Activated CD4-positive, alpha-beta T cell treated with anti-CD3 and anti-CD28 coated beads, Interleukin-2, amount 10 ng/mL, durations not matched to agents 7 days and 5 days (primary cell): ENCODE measurements at places on chromosomes 12 and 14. TPM values are rescaled to one million over a fixed set of nuclear protein-coding genes. Genes with fewer than 3 reads are reported as not detected.

GRCh38 chr12:39752482-39753137, 133.0 kb upstream of the ABCD2 start:
- no peak overlapping the region for H3K27ac ChIP-seq
- no peak for DNase-seq
- H3K27me3 ChIP-seq: no peaks in the 10 kb centered on the region
- H3K4me1 ChIP-seq: no peaks in the 10 kb centered on the region
- H3K36me3 ChIP-seq: no peaks in the 10 kb centered on the region
- no peak overlapping the region for H3K4me3 ChIP-seq

DNA sequence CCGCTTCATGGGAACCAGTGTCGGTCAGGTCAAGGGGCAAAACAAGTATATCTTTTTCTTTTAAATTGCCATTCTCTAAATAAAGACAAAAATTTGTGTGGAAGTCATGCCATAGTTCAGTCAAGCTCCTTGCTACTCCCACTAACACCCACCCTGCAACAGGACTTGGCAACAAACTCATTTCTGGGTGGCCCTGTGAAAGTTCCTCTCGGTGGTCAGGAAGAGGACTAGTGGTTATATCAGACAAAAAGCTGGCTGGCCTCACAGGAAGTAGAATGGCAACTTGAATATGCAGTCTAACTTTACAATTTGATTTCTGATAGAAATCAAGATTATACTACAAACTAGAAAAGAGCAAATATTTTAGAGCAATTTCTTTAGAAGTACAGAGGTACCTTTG, 11.2 kb downstream of the DHRS7 start:
- H3K4me3 ChIP-seq: no peak overlapping the region
- H3K27me3 ChIP-seq: no peaks in the 10 kb centered on the region
- H3K4me1 ChIP-seq: peaks cover 39% of the 10 kb centered on the region

- H3K27ac ChIP-seq: no peak overlapping the region
- DNase-seq: no peak
- H3K4me1 ChIP-seq: no peaks in the 10 kb centered on the region
- H3K4me3 ChIP-seq: no peak overlapping the region
Measured at GRCh38 chr12:49880756-49881414, 22.8 kb downstream of the FAIM2 start.

The STXBP6 gene
- total RNA-seq: not detected

DNA sequence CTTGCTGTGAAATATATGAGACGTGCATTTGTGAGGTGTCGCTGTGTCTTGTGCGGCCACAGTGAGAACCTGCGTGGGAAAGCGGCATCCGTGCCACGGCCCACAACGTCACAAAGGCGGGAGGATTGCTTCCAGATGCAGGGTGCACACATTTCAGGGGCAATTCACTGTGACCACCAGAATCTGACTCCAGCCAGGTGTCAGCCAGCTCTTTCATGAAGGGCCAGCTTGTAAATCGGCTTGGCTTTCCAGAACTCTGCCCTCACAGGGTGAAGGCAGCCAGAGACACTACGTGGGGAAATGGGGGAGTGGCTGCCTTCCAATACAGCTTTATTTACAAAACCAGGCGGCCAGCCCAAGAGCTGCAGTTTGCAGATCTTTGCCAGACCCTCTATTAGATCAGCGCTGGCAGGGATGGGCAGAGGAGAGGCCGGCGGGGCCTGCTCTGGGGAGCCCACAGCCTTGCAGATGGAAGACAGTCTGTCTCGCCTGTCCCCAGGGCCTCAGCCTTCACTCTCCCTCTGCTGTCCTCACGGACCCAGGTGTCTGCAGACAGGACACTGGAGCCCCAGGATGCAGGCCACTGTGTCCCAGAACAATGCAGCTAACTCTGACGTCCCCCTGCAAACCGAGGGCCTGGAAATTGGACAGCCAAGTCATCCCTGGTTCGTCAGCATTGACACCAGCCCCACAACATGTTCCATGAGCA, 53.5 kb downstream of the ADGRD1 start:
- H3K4me1 ChIP-seq: no peaks in the 10 kb centered on the region
- no peaks in the 10 kb centered on the region for H3K27me3 ChIP-seq
- no peaks in the 10 kb centered on the region for H3K36me3 ChIP-seq

The KRT7 gene
- total RNA-seq: 2.5 TPM

DNA sequence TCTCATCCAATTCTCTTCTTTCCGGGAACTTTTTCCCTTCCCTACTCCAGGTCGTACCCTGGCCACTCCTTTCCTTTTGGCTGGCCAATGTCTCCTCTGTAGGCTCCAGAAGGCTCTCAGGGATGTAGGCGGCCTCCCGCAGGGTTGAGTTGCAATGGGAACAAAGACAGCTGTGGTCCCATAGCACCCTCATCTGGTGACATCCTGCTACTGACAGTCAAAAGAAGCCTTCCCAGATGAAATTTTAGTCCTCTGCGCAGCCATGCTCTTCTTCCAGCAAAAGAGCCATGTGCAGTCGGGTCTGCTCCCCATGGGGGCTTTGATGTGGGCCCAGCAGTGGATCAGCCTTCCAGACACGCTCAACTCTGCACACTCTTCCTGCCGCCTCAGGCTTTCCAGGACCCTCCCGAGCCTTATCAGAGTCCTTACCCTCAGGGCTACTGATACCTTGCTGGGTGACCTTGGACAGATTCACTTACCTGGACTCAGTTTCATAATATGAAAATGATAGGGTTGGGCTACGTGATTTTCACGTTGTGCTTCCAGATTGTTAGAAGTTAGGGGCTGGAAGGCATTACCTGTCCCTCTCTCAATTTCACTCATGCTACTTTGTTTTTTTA, 5.5 kb upstream of the CELA1 start:
- H3K36me3 ChIP-seq: peaks cover 10% of the 10 kb centered on the region
- H3K27me3 ChIP-seq: no peaks in the 10 kb centered on the region
- no peak overlapping the region for H3K27ac ChIP-seq
- peak; percentile 60 for DNase-seq
- no peak overlapping the region for H3K4me3 ChIP-seq

- H3K27ac ChIP-seq: no peak overlapping the region
- H3K4me3 ChIP-seq: no peak overlapping the region
- no peaks in the 10 kb centered on the region for H3K27me3 ChIP-seq
- H3K4me1 ChIP-seq: peaks cover 2% of the 10 kb centered on the region
- no peaks in the 10 kb centered on the region for H3K36me3 ChIP-seq
- no peak for DNase-seq
Measured at GRCh38 chr14:31405106-31405505, 15.2 kb downstream of the HEATR5A start.

DNA sequence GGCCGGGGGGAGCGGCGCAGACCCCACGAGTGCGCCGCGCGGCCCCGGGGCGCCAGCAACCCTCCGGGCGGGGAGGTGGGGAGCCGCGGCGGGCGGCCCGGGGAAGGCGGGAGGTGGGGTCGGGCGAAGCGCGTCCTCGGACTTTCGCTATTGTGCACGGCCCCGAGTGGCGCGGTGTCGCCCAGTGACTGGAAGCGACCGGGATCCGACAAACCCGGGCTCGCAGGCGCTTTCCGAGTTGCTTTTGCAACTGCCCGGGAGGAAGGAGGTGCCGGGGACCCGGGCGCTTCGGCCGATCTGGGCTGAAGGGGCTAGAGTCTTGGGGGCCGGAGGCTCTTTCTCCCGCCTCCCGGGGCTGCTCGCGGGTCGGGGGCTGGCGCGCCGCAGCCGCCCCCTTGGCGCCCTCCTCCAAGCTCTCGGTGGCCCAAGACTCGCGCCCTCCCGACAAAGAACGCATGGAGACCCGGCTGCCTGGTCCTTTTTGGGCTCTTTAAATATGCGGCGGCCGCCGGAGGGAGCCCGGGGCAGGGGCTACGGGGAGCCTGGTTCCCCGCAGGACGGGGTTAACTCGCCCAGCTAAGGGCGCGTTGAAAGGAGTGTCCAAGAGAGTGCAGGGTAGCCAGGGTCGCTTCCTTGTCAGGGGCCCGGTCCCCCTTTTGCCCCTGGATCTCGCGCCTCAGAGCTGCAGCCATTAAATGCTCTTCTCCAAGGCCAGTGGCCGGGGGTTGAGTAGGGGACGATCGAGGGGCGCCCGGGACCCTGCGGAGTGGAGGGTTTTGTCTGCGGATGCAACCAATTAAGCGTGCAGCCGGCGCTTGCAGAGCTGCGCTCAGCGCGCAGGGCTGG, 1.4 kb downstream of the HMGA2 start:
- no peak for DNase-seq
- no peaks in the 10 kb centered on the region for H3K36me3 ChIP-seq
- peak overlapping the region; percentile 32 for H3K4me3 ChIP-seq
- no peak overlapping the region for H3K27ac ChIP-seq

- DNase-seq: no peak
- peak overlapping the region; percentile 96 for H3K4me3 ChIP-seq
- H3K4me1 ChIP-seq: peaks cover 55% of the 10 kb centered on the region
- no peaks in the 10 kb centered on the region for H3K27me3 ChIP-seq
- H3K27ac ChIP-seq: peak overlapping the region; percentile 96
Measured at GRCh38 chr12:26939192-26939832, 1.0 kb downstream of the FGFR1OP2 start.

- H3K36me3 ChIP-seq: no peaks in the 10 kb centered on the region
- no peaks in the 10 kb centered on the region for H3K27me3 ChIP-seq
- DNase-seq: no peak
Measured at GRCh38 chr14:94850309-94851211, 80.6 kb upstream of the GSC start.

DNA sequence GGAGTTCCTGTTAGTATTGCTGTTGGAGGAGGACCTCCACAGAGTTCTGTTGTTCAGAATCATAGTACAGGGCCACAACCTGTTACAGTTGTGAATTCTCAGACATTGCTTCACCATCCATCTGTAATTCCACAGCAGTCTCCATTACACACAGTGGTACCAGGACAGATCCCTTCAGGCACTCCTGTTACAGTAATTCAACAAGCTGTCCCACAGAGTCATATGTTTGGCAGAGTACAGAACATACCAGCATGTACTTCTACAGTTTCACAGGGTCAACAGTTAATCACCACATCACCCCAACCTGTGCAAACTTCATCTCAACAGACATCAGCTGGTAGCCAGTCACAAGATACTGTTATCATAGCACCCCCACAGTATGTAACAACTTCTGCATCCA, 120.8 kb downstream of the ARID2 start:
- H3K27ac ChIP-seq: no peak overlapping the region
- DNase-seq: no peak
- no peaks in the 10 kb centered on the region for H3K27me3 ChIP-seq
- no peak overlapping the region for H3K4me3 ChIP-seq

The PAH gene
- not detected for total RNA-seq

- H3K4me1 ChIP-seq: no peaks in the 10 kb centered on the region
- no peak overlapping the region for H3K4me3 ChIP-seq
- no peak overlapping the region for H3K27ac ChIP-seq
Measured at GRCh38 chr12:13343375-13343774, 146.8 kb downstream of the EMP1 start.

- peak overlapping the region; percentile 38 for H3K27ac ChIP-seq
- no peak for DNase-seq
- H3K36me3 ChIP-seq: no peaks in the 10 kb centered on the region
- peak overlapping the region; percentile 77 for H3K4me3 ChIP-seq
Measured at GRCh38 chr14:21098892-21099595, 589 bp upstream of the ZNF219 start.

The SDSL gene
- total RNA-seq: 3.6 TPM

- no peaks in the 10 kb centered on the region for H3K4me1 ChIP-seq
- DNase-seq: no peak
- no peak overlapping the region for H3K27ac ChIP-seq
- H3K36me3 ChIP-seq: no peaks in the 10 kb centered on the region
Measured at GRCh38 chr14:76219873-76220272, 68.2 kb downstream of the GPATCH2L start.

DNA sequence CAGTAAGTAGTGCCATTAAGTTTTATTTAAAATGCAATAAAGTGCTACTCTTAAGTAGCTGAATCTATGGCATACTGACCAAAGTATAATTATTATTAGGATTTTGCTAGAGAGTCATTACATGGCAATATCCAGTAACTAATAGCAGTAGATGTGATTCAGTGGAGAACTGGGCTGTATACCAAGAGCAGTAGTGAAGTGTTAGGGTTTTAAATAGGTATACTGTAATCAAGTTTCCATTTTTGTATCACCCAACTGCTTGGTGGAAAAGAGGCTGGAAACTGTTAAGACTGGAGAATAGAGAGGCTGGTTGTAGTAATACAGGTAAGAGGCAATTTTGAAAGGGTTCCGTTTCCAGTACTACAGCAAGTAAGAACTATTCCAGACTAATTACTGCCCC, 13.3 kb upstream of the LLPH start:
- H3K4me3 ChIP-seq: no peak overlapping the region
- H3K36me3 ChIP-seq: peaks cover 58% of the 10 kb centered on the region
- H3K4me1 ChIP-seq: peaks cover 17% of the 10 kb centered on the region
- no peak overlapping the region for H3K27ac ChIP-seq

DNA sequence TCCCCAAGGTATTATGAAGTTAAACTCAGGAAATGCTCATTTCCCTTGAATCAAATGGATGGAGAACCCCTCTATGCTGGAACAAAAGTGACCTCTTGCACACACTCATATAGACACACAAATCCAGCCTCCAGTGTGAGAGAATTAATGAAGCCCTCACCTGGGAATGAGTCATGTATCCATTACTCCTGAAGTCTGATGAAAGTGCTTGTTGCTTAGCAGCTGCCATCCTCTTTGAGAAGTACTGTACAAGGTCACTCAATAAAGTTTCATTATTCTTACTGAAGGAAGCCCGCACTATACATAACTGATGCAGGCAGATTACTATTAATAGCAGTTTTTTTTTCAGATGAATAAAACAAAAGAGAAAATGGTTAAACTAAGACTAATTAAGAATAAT, 102.3 kb downstream of the RERG start:
- DNase-seq: no peak
- H3K4me1 ChIP-seq: no peaks in the 10 kb centered on the region
- no peak overlapping the region for H3K4me3 ChIP-seq
- H3K27me3 ChIP-seq: peaks cover 8% of the 10 kb centered on the region
- H3K36me3 ChIP-seq: no peaks in the 10 kb centered on the region

- no peak for DNase-seq
- no peak overlapping the region for H3K27ac ChIP-seq
- H3K4me1 ChIP-seq: no peaks in the 10 kb centered on the region
- peaks cover 52% of the 10 kb centered on the region for H3K36me3 ChIP-seq
- H3K27me3 ChIP-seq: no peaks in the 10 kb centered on the region
Measured at GRCh38 chr14:64147126-64147790, 146.9 kb downstream of the ESR2 start.

DNA sequence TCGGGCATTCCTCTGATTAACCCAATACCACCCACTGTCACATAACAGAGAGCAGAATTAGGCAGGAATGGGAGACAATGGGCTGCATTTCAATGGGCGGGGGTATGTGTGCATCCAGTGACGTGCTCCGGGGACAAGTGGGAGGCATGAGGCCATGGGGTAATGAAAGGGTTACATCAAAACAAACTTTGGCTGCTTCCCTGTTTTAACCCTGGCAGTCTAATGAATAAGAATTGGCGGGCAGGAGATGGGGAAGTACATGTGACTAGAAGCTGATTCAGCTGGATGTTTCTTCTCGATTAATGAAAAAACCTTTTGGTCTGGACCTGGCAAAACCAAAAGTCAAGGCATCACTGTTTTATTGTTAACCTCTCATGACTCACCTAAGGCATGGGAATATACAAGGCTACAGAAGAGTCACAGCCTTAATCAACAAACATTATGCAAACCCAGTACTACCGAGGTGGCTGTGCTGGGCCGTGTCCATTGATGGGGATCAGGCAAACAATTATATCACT, 44.2 kb downstream of the SOCS2 start:
- H3K36me3 ChIP-seq: no peaks in the 10 kb centered on the region
- no peak overlapping the region for H3K27ac ChIP-seq
- peaks cover 16% of the 10 kb centered on the region for H3K27me3 ChIP-seq
- H3K4me1 ChIP-seq: no peaks in the 10 kb centered on the region
- DNase-seq: no peak

GRCh38 chr14:70061108-70061507, 127.6 kb downstream of the SLC8A3 start:
- H3K27me3 ChIP-seq: peaks cover 13% of the 10 kb centered on the region
- H3K27ac ChIP-seq: no peak overlapping the region
- H3K4me3 ChIP-seq: no peak overlapping the region
- no peaks in the 10 kb centered on the region for H3K4me1 ChIP-seq
- no peaks in the 10 kb centered on the region for H3K36me3 ChIP-seq
